ENCODE measurements at places on chromosomes 1 and 21.

GRCh38 chr1:110963691-110964454, at the start of gene LRIF1:
TSS of gene LRIF1 (minus strand) at chr1:110963922. CDS start at chr1:110963688, 234 bp downstream.
- peak; percentile 97 for DNase-seq

DNA sequence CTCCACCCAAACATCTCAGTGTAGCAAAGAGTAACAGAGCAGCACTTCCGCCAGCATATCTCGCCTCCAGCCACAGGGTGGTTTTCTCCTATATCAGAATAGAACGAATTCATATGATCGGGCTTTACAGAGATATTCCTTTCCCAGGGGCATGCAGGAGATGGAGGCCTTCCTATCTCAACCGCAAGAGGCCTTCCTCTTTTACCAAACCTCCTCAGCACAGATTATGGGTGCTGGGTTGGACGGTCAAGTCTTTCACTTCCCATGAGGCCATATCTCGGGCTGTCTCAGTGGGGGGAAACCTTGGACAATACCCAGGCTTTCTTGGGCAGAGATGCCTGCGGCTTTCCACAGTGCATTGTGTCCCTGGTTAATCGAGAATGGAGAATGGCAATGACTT, 65.8 kb downstream of the OVGP1 start:
- no peak for DNase-seq

DNA sequence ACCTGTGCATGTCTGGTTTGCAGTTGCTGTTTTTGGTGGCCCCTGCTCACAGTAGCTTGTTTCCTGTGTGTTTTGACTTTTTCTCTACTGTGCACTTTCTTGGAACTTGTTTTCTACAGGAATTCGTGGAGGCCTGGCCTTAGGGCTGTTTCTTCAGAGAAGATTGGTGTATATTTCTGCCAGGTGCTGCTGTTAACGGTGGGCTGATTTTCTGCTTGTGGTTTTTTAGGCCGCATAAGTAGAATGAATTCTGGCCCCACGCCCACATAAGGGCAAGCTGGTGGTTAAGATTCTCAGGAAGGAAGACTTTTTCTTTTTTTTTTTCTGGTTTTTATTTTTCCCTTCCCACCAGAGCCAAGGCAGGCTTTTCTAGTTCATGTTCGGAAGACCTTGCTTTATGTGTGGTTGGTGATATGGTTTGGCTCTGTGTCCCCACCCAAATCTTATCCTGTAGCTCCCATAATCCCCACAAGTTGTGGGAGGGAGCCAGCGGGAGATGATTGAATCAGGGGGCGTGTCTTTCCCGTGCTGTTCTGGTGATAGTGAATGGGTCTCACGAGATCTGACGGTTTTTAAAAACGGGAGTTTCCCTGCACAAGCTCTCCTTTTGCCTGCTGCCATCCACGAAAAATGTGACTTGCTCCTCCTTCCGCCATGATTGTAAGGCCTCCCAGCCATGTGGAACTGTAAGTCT, 71.5 kb upstream of the DISP3 start:
- DNase-seq = no peak

GRCh38 chr1:224106568-224107281, 7.2 kb upstream of the FBXO28 start:
- DNase-seq = peak; percentile 55

DNA sequence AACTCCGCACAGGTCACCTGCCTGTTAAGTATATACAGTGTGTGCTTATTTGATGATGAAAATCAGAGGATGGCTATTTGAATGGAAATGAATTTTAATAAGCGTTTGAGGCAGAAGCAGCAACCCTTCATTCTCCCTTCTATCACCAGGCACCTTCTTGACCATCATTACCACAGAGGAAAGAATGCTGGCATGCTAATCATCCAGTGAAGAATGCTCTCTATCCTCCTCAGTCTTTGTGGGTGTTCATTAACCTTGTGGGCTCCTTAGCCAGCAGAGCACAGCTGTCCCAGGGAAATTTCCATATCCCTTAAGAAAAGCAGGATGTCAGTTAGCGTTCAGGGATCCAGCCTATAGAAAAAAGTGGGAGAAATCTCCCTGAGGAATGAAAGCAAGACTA, 428.0 kb upstream of the CAMK1G start:
- no peak for DNase-seq

GRCh38 chr1:108610073-108610472, 50.2 kb downstream of the EEIG2 start:
- DNase-seq = no peak

DNA sequence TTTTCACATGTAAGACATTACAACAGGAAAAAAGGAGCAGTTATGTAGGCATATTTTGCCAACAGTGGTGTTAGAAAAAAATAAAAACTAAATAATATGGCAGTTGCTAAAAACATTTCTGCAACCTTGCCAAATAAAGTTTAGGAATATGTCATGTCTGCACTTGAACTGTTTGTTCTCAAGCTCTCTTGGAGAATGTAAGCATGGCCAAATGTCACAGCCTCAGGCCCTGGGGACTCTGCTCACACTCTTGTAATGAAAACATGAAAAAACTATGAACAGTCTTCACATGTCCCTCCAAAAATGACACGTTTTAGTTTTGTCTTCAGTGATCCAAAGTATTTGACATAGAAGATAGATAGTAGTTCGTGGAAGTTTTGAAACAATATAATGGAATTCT, 753.3 kb downstream of the LTN1 start:
- DNase-seq = no peak

DNA sequence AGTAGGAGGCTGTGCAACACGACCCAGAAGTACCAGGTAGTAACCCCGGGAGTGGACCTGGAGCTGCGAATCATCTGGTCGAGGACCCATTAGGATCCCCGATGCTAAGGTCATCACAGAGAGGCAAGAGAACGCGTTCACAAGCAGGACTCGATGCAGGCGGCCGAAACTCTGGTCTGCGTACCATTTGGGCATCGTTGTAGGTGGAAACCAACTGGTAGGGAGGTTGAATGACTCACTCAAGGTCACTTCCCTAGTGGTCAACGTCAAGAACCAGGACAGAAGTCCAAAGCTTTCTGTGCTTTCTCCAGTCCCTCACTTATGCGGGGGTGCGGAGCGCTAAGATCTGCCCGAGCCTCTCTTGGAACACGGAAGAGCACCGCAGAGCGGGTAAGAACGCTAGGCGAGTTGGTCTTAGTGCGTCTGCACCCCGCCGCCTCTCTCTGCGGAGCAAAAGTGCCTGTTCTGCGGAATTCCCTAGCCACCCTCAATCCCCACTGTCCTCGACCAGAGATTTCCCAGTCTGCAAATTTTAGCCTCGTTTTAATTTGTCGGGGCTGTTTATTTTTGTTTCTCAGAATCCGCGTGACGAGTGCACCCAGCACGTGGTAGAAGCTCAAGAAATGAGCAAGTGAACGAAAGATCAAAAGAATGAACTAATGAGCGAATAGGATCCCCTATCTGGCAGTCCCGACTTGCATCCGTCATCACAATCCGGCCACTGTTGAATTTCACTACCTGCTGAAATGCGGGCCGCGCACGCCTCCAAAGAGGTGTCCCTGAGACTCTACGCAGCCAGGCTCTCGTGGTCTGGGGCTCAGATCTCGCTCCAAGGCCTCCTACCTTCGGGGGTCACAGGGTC, 12.2 kb downstream of the HLX start:
- DNase-seq = peak; percentile 20

- peak; percentile 15 for DNase-seq
Measured at GRCh38 chr1:203124011-203124410, 3.5 kb upstream of the ADORA1 start.

- no peak for DNase-seq
Measured at GRCh38 chr1:47238935-47239592, 7.0 kb upstream of the TAL1 start.

DNA sequence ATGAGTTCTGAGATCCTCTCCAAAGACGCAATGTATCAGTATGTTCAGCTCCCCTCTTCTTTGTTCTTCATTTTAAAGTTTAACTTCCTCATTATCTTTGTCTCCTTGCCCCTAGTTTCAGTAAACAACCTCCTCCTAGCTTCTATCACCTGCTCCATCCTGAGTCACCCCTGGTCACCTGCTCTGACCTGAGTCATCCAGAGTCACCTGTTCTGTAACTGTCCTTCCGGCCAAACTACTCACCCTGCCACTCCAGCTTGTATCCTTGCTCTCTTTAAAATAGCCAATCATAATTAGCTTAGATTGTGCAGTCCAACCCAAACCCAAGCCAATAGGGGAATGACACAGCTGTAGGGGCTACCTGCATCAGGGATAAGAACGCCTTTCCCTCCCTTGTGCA, 332.0 kb downstream of the OLFM3 start:
- DNase-seq = no peak

- DNase-seq = no peak
Measured at GRCh38 chr21:36010801-36011200, 49.5 kb downstream of the SETD4 start.

DNA sequence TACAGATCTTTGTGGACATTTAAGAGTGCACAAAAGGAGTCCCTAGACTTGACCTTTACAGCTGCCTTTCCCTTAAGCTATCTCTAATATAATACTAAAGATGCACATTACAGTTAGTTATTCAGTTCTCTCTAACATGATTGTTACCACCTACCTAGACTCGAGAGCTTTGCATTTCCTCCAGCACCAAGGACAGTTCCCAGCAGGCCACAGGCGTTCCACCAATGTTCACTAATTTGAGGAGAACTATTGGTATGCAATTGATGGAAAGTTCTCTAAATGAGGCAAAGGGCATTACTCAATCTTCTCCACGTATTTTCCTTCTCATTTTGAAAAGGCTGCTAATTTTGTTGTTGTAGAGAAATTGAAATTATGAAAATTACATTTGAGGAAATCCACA, 5.4 kb upstream of the NTNG1 start:
- DNase-seq = peak; percentile 24

GRCh38 chr1:159945483-159946241, at the start of gene IGSF9:
TSS of gene IGSF9 (minus strand) at chr1:159945613. CDS start at chr1:159943454, 2,159 bp downstream.
- peak; percentile 77 for DNase-seq

DNA sequence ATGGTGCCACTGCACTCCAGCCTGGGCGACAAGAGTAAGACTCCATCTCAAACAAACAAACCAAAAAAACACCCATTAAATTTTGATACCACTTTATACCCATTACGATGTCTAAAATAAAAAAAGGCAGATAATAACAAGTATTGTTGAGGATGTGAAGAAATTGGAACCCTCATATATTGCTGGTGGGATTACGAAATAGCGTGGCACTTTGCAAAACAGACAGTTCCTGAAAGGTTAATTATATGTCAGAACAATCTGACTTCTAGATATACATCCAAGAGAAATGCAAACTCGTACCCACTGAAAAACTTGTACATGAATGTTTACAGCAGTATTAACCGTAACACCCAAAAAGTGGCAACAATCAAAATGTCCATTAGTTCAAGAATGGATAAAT, 70.3 kb downstream of the USP24 start:
- DNase-seq = no peak

- DNase-seq = no peak
Measured at GRCh38 chr21:33511639-33512038, 20.1 kb upstream of the DNAJC28 start.

DNA sequence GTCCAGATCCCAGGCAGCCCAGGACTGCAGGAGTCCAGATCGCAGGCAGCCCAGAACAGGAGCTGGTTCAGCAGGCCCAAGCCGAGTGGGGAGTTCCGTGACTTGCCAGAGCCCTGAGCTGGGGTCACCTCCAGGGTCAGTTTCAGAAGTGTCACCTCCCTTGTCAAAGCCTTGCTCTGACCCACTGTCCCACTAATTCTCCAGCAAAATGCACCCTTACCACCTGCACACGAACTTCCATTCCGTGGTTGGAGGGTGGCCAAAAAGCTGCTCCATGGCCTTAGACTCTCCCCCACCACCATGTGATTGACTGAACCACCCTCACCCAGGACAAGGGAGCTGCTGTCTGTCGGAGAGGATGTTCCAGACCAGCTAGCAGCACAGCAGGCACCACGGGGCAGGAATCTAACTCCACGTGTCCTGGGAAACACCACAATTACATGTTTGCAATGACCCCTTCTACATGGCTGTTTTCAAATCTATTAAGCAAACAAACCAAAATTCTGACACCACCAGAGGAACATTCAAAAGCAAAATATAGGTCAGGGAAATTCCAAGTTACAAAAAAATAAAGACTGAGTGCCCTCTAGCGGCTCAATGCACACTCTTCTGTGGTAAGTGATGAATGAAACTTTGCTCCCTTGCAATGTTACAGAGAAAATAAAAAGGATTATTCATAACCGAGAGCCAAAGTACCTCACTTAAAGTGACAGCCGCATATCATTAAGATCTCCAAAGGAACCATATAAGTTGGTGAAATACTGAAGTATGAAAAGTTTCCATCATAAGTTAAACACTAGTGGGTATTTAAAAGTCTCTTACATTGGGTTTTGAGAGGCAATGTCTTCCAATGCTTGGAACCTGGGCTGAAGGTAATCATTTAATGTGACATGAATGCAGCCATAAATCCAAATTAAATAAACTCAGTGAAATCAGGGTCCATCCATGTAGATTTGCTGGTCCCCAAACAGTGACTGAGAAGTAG, 76.3 kb downstream of the NPHP4 start:
- peak; percentile 79 for DNase-seq

DNA sequence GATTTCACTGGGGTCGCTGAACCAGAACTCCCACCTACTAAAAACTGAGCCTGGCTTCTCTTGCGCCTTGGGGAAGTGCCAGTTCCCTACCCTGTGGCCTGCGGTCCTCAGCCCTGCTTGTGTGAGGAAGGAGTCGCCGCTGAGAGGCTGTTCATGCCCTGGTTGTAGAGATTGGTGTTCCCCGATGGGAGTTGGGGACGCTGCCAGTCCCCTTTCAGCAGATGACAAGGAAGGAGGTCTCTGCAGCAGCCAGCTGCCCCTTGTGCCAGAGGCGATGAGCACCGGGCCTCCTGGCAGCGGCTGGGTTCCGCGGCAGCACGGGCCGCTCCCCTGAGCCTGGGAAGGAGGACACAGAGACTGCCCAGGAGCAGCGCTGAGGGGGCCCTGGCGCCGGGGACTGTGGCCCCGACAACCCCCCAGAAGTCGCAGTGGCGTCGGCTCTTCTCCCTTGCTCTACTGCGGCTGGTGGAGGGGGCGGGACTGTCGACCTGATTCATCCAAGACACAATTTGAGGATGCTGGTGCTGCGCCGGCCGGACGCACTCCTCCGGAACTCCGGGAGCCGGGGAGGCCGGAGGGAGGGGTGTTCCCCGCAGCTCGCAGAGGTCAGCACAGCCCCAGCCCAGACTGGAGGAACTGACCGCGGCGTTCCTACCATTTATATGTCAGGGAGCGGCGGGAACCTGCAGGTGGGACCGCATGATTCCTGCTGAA, 12.0 kb upstream of the ADORA3 start:
- peak; percentile 55 for DNase-seq

GRCh38 chr21:38095220-38095619, 161.6 kb upstream of the KCNJ15 start:
- DNase-seq = no peak

DNA sequence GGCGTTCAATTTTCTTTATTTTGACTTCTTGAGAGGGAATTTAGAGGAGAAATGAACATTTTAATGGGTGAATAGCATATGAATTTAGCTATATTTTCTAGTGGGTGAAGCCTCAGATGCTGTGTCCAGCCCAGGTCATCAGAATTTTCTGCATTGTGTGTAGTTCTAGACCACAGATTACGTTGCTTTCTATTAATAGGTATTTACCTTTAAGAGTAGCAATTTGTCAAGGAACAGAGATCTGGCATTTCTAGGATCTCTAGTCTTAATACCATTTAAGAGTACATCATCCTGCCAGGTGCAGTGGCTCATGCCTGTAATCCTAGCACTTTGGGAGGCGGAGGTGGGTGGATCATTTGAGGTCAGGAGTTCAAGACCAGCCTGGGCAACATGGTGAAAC, 20.7 kb downstream of the TDRD5 start:
- DNase-seq = no peak

GRCh38 chr1:25256578-25256965, 9.3 kb upstream of the RSRP1 start:
- no peak for DNase-seq

- no peak for DNase-seq
Measured at GRCh38 chr21:37210130-37210529, 57.0 kb downstream of the VPS26C start.

- no peak for DNase-seq
Measured at GRCh38 chr1:18637511-18637960, 6.9 kb downstream of the PAX7 start.

Data from GM13976 (cell line).